H7 (cell line): ENCODE measurements at places on chromosomes 7 and 10. TPM values are rescaled to one million over a fixed set of nuclear protein-coding genes. Genes with fewer than 3 reads are reported as not detected.

FFAR4 gene
- not detected in 2 replicates for total RNA-seq

SUPV3L1 gene
- total RNA-seq, result 38.7 and 45.1 TPM in 2 replicates

PRSS1 gene
- total RNA-seq, result 0.62 and 0.96 TPM in 2 replicates

NXPH1 gene
- 0.10 and 0.37 TPM in 2 replicates for total RNA-seq

GCK gene
- 2.8 and 3.7 TPM in 2 replicates for total RNA-seq

SLC13A1 gene
- total RNA-seq, result not detected in 2 replicates

KCND2 gene
- 3.4 and 5.7 TPM in 2 replicates for total RNA-seq

PITRM1 gene
- total RNA-seq, result 34.6 and 38.2 TPM in 2 replicates

GIMAP6 gene
- total RNA-seq, result not detected in 2 replicates

PDGFA gene
- total RNA-seq, result 149 and 202 TPM in 2 replicates

DNA sequence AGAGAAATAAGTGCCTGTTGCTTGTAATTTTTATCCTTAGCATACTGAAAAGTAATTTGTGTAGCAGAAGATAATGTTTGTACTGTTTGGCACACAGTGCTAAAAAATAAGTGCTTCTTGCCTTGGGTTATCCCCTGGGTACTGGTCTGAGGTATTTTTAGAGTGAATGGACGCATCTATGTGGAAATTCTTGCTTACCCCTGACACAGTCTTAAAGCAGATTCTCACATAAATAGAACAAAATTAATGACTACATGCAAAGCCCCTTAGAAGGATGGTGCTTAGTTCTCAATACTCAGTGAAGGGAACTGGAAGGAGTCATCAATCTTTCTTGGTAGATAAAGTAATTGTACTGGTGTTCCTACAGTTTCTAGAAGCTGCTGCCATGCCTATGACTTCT lies 548.6 kb downstream of the ARL4A start:
- DNase-seq, result no peak

GRCh38 chr10:97230146-97230545 lies 44.4 kb upstream of the SLIT1 start:
- no peak for DNase-seq

- DNase-seq, result peak; percentile 81
Observed at GRCh38 chr7:73342645-73343044, 14.7 kb downstream of the FKBP6 start.

GRCh38 chr7:90749262-90749661 lies 153.1 kb downstream of the CDK14 start:
- DNase-seq, result no peak

DNA sequence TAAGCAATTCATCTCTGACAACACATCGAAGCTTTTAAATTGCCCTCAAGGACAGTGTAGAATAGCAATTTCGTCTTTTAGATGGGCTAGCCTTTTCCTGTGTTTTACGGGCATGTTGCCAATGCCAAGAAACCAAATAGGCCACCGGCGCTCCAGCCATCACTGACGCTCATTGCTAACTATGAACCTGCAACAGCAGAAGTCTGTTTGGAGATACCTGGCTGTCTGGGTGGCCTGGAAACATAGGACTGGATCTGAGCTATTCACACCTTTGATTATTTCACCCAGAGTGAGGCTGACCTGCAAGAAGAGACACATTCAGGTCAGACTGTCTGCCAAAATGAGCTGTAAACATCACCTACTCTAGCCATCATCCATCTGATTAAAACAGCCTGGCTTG lies 12.0 kb downstream of the KPNA7 start:
- no peak for DNase-seq

GRCh38 chr10:3135006-3135405 lies 37.6 kb downstream of the PITRM1 start:
- no peak for DNase-seq

DNA sequence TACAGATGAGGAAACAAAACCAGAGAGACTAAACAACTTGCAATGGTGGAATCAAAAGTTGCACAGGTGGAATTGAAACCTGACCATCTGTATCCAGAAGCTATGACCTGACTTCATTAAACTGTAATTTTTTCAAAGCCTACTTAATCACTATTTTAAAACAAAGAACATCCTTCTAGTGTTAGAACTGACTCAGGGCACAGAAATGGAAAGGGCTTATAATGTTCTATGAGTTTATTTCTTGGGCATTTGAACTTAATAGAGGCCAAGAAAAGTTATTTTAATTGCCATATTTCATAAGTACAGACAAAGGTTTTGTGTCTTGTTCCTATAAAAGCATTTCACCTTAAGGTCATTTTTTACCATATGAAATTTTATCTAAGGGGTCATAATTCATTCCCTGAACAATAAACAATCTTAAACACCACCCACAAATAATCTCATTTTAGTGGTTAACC lies 8.8 kb downstream of the ITGB1 start:
- no peak for DNase-seq

DNA sequence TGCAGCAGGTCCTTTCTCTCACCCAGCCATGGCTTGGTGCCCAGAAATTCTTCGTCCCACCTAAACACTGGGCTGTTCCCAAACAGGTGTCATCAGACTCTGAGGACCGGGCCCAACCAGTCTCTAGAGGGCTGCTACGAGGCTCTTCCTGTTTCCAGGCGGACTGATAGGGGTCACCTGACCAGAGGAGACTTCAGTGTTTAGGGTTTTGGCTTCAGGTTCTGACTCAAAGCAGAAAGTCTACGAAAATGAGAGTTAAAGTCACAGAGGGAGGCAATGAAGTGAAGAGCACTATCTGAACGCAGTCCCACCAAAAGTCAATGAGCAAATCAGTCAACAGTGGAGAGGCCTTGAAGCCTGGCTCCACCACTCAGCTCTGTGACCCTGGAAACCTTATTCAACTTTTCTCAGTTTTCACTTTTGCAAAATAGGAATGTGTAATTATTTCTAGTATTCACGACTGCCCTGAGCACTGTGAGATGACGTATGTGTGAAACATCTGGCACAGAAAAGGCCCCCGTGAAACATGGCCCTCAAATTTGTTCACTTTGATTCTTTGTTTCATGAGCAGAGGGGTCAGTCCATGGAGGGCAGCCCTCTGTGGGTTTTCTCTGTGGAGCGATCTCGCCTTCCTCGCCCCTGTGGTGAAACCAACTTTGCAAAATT lies 189.9 kb upstream of the PDE1C start:
- DNase-seq, result no peak

- DNase-seq, result no peak
Observed at GRCh38 chr10:12489357-12489756, 140.0 kb downstream of the CAMK1D start.

DNA sequence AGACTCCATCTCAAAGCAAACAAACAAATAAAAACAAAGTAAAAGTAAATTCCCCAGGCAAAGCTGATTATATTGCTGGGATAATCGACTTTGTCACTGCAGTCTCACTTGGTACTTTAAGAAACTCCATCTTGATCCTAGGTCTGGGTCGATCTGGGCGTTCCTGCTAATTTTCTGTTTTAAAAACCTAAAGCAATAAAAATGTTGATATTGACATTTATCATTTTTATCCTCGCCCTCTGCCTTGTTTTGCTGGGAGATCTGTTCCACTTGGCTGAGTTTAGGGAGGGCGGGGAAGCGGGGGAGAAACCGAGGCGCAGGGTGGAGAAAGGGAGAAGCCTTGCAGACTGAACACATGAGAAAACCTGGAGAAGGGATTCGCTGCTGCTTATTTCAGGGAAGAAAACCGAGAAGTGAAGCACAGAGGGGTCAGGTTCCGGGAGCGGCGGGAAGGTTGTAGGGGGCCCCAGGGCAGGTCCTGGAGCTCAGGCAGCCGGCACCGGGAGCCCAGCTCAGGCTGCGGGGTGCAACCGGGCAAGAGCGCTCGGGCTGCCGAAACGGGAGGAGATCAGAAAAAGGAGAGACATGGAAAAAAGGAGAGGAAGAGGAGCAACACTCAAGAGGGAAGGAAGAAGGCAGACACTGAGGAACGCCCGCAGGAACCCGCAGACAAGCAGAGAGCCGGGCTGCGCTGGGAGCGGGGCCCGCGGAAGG lies 27.3 kb upstream of the KMT2C start:
- no peak for DNase-seq

- peak; percentile 83 for DNase-seq
Observed at GRCh38 chr10:101311185-101312066, 42.5 kb upstream of the BTRC start.

DNA sequence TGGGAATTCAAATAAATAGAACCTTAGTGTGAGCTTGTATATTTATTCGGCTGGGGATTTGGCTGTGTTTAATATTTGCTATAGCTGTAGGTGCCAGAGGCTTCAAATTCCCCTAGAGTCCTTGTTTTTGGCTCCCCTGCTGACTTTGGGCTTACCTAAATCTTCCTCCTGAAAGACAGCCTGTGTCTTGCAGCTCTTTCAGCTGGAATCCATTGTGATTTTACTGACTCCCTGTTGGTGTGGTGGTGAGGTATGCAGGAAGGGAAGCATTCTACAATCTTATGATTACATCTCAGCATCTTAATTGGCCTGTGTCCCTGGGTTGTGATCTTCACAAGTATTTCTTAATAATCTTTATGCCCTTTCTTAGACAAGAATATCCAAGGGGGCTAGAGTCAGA lies 25.9 kb downstream of the FOXI2 start:
- DNase-seq, result peak; percentile 30

- no peak for DNase-seq
Observed at GRCh38 chr7:156143158-156143557, 330.9 kb upstream of the SHH start.

GRCh38 chr10:86523348-86523747 lies 1.8 kb upstream of the WAPL start:
- peak; percentile 59 for DNase-seq

DNA sequence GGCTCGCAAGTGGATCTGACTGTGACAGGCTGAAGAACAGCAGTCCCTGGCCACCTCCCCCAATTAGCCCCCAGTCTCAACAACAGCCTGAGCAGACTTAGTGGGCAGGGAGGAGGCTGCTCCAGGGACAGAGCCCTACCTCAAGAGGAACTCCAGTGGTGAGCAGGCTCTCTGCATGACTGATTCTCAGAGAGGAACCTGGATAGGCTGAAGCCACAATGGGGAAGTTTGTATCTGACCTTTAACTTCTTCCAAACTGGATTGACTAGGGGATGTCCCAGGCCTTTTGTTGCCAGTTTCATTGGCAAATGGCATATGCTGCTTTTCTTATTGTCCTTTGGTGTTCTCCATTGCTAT lies 93.0 kb downstream of the ARHGAP22 start:
- DNase-seq, result no peak

DNA sequence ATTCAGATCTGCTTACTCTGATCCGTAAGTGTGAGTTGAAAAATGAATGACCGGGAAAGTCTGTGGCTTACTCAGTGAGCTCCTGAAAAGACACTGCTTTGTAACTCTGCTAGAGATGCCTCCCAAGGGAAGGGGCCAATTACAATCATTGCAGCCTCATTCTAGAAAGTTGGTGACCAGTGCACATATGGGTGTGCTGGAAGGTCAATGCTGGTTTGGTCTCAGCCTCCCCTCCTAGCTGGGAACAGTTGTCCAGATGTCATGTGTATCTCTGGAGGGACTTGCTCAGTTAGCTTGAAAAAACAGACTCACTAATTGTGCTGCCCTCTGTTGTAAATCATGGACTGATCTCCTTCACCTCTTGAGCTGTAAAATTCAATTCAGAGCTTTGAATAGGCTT lies 405.0 kb downstream of the ADRA2A start:
- DNase-seq, result no peak

DNA sequence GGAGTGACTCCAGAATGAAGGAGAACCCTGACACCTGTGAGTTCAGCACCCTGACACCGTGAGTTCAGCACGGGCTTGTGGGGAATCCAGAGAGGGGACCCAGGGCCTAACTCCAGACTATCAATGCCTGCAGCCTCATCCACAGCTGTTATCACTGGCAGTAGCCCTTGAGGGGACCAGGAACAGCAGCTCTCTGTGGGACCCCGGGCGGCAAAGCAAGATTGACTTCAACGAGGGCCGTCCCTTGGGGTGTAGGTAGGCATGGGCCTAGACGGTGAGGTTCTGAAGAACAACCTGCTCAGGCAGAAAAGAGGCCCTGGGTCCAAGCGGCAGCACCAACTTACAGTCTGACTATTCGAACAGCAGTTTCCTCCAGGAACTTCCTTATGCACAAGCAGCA lies 8.9 kb downstream of the GRID1 start:
- no peak for DNase-seq

DNA sequence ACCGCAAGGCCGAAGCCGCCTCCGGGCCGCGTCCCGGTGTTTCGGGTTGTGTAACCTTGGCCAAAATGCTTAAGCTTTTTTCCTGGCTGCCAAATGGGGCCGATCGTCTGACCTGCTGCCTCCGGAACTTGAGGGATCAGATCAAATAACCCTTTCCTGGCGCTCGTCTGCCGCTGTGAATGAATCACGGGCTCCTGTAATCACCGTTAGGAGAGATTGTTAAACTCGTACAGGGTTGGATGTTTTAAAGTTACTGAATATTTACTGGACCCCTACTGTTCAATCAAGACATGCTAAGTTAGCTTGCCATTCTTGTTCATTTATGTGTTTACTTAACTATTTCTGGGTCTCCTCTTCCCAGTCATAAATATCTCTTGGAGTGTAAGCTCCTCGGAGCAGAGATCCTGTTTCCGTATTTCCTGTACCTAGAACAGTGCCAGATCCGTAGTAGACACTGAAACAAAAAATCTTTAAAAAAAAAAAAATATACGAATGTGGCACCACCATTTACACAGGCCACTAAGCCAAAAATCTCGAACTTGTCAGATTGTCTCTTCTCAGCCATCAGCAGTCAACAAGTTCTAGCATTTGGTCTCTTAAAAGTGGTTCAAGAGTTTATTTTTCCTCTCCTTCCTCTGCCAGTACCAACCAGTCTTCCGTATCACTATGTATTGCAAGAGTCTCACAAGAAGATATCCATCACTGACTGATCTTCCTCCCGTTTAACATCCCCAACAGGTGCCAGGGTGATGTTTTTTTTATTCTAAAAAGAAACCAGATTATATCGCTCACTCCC lies 650 bp upstream of the TM9SF3 start:
- DNase-seq, result no peak

DNA sequence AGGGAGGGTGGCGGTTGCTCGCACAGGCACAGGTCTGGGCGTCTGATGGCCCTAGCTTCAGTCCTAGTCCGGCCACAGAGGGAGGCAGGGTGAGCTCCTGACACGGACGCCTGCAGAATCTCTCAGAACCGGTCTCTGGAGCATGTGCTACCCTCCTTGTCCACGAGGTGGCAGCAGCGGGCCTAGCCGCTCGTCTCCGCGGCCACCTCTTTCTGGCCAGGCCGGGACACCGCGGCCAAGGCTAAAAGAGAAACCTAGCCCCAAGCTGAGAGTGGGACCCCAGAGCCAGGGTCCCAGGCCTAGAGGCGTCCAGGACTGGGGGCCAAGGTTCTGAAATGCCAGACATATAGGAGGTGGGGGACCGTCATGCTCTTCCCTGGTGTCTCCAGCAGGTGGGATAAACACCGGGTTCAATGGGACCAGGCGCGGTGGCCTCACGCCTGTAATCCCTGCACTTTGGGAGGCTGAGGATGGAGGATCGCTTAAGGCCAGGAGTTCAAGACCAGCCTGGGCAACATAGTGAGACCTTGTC lies 3.2 kb upstream of the LAT2 start:
- peak; percentile 89 for DNase-seq
